ENCODE measurements at places on chromosomes 2 and 18.

GRCh38 chr2:120807751-120808150 lies 72.1 kb downstream of the GLI2 start:
- no peak for DNase-seq

DNA sequence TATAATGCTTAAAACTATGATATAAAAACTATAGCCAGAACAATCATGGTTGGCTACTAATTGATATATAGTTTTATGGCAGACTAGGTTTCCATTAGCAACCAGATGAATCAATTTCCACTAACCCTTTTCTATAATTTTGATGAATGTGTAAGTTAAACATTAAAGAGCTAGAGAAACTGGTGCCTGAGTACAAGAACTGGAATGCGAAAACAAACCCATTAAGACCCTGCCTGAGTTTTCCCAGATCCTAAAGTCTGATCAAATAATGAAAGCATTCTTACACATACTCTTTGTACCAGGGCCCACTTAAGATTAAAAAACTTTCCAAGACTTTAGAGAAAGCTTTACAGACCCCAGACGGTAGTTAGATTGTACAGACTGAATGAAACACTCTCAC lies 21.3 kb downstream of the MRPL19 start:
- no peak for DNase-seq

DNA sequence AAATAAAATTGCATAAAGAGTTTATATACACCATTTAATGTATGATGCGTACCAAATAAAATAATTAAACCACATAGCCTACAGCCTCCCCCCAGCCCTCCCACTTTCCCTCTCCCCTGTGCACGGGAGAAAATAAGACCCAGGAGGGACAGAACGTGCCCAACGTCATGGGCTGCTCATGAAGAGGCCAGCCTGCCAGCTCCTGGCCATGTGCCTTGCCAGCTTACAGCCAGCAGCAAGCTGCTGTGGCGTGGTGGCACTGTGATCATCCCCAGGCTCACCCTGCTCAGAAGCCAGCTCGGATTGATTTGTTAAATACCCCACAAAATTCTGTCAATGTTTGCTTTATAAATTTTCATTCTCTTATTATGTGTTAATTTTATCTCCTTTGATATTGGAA lies 7.6 kb downstream of the GPR148 start:
- no peak for DNase-seq

GRCh38 chr2:136251885-136252585 lies 134.1 kb upstream of the CXCR4 start:
- no peak for DNase-seq

DNA sequence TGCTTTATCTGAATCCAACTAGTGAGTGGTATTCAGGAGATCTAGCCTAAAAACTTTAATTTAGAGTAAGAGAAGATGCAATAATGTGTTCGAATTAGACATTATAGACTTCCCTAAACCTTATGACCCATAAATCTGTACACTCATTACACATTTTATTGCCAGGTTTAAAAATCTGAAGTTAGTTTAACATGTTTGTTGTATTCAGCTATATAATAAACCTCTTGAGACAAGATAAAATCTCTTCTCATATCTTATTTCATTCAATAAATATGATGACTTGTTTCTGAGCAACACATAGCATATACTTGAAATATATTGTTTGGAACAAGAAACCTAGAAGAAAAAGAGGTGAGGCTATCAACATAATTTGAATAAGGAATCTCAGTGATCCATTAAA lies 150.7 kb downstream of the CDH7 start:
- no peak for DNase-seq

- no peak for DNase-seq
Observed at GRCh38 chr2:152493945-152494528, 159.1 kb downstream of the FMNL2 start.

DNA sequence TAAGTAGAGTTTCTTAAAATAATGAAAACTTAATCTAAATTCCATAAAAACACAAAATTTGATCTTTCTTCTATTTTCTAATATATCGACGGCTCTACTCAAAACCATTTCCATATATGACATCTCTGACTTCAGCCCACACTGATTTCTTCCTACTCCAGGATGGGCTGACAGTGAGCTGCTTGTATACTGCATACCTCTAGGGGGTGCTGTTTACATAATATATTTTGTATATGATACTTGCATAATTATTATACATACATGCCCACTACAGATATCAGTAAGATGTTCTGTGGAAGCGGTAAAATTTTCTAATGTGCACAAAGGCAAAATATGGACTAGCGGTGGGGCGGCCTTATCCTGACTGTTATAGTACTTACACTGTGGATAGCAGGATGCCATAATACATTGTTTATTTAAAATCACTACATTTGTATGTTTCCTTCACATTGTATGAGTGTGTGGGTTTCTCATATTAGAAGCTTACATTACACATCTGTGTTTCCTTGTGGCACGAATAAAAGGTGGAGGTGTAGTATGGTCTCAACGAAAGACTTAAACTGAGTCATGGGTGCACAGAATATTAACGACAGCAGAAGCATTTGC lies 66.1 kb upstream of the NXPH2 start:
- no peak for DNase-seq

GRCh38 chr18:51401912-51402311 lies 204.4 kb upstream of the MEX3C start:
- no peak for DNase-seq

- DNase-seq = no peak
Observed at GRCh38 chr2:180947208-180947689, 33.2 kb upstream of the UBE2E3 start.

DNA sequence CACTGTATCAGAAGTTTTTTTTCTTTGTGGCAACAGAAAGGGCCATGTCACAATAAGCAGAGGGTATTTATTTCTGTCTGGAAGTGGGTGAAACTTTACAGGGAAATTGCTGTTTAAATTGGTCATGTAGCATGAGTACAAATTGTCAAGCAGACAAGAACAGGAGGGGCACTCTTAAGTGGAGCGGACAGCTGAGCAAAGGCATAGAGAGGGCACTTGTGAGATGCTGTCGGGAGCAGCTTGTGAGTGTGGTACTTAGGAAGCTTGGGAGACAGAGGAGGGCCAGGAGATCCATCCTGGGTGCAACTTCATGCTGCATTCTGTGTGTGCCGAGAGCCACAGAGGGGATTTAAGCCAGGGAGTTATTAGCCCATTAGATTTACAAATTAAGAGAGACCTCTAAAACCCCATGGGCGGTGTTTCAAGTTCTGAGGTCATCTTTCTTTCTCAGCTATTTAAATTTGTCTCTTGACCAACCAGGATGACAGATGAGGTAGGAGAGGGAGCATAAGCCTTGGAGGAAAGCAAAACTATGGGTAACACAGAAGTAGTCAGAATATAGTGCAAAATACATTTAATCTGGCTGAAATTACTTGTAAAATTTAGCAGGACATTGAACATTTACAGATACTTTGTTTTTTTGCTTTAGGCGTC lies 30.4 kb downstream of the INPP4A start:
- DNase-seq = no peak

DNA sequence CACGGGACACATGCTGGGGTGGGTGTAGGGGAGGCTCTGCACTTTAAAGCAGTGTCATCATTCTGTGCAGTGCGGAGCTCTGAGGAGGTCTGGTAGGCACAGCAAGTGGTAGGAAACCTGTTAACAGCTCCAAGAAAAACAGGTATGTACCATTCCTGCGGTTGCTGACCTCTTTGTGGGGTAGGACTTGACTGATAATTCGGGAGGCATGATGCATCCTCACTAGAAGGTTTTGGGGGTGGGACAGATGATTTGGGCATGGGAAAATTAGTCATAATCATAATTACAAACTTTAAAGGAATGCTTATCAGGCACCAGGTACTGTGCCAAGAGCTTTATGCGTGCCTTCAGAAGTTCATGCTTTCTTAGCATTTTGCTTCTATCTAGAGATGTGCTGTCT lies 9.7 kb downstream of the DOK1 start:
- DNase-seq = no peak

DNA sequence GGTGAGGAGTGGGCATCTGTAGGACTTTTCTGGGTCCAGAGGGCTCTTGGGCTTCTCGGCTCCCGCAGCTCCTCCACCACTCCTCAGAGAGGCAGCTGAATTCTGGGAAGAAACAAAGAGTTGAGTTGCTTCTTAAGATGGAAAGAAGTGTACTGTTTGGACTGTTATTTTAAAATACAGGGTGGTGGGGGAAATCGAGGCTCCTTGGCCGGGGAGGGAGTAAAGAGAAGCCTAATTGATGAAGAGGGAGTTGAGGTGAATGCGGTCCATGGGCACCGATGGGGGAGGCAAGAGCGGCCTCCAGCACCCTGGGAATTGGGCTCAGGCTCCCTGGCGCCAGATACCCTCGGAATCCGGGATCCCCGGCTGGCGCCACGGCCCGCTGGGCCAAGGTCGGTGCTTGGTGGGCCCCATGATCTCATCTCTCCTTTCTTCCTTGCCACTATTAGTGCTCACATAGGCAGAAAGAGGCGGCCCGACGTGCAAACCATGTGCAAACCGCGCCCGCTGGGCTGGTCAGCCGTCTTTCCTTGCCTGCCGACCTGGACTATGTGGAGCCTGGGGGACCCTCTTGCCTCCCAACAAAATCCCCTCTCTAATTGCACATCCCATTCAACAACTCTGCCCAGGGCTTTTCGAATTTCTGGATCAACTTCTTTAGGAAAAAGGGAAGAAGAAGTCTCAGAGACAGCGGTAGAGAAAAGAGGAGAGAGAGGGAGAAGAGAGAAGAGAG lies 604 bp upstream of the SIX3 start:
- DNase-seq = no peak

- DNase-seq = no peak
Observed at GRCh38 chr2:4357121-4357520, 653.7 kb downstream of the DCDC2C start.

DNA sequence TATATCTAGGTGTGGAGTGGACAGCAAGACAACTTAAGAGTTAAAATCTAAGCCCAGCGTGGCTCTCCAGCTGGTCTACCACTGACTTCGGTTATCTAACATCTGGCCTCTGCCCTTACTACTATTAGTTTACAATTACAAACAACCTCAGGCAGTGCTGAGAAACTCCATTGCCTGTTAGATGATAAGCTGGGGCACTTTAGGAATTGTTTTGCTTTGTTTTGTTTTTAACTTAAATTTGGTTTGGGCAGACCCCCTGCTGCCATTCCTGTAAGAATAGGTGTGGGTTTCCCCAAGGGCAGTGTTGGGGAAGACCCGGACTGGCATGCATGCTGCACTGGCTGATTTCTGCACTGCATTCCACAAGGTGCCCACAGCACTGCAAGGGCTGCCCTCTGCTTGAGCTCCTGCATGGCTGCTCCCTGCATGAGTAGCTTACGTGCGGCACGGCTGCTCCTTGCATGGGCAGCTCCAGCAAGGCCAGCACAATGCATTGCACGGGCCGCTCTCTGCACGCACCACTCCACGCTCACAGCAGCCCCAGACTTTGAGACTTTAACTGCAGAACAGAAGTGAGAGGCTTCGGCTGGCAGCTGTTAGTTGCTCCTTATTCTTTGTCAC lies 74.2 kb upstream of the SERTAD2 start:
- no peak for DNase-seq
